ENCODE measurements at places on chromosomes 4 and X.

- no peak for DNase-seq
Observed at GRCh38 chr4:177569434-177569833, 127.2 kb upstream of the AGA start.

GRCh38 chr4:3201718-3202702 lies 46.9 kb upstream of the MSANTD1 start:
- no peak for DNase-seq

DNA sequence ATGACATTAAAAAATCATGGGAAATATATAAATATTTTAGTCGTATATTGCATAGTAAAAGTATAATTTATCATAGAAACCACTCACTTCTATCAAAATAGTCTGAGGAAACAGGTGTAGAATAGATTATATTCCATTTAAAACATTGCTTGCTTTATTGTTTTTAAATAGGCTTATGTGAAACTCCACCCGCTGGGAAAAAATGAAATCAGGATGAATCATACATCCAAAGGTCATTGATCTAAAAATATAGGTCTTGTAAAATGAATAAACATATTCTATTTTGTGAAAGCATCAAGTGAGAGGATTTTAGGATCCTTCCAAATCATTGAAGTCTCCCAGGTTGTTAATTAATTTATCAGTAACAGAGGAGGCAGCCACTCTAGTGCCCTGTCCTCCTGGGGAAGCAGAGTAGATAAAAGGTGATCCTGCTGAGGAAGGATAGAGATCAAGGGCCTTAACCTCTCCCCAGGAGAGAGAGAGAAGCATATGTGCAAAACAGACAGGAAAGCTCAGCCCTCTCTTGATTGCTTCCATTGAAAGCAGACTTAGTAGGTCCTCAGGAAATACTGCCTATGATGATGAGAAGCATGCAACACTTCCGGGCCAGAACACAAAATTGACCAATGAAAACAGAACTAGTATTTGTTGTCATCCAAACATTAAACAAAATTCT lies 96.8 kb upstream of the MAP9 start:
- no peak for DNase-seq

- no peak for DNase-seq
Observed at GRCh38 chrX:15947648-15948317, 93.2 kb upstream of the AP1S2 start.

DNA sequence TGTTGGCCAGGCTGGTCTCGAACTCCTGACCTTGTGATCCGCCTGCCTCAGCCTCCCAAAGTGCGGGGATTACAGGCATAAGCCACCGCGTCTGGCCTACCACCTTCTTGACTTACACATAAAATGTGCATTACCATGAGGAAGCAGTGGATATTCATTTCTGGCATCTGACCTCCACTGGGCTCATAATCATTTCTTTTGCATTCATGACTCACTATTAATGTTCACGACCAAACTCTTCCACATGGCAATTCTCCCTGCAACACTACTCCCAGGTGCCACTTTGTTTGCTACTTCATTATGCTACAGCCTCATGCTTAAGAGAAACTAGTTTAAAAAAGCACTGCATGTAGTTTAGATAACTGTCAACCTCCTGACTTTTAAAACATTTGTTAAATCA lies 22.7 kb downstream of the RASGEF1B start:
- no peak for DNase-seq

- no peak for DNase-seq
Observed at GRCh38 chr4:42641656-42642055, 15.2 kb downstream of the ATP8A1 start.

DNA sequence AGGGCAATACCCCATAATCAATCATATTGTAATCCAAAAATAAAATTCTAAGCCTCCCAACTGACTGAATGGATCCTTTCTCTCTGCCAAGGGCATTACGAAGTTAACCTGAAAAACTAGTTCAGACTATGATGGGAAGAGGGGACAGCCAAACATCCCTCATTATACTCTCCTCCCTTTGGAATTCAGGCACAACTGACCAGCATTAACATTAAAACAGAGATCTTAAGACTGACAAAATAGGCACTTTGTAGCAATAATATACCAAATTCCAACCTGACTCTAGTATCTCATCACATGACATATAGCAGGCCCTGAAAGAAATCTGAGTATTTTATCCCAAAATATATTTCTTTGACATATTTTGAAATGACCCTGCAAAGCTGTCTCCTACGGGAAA lies 55.0 kb upstream of the SPP1 start:
- DNase-seq = no peak

GRCh38 chr4:76078033-76078613 lies 3.6 kb downstream of the ART3 start:
- DNase-seq = no peak

- no peak for DNase-seq
Observed at GRCh38 chr4:147530723-147531122, 49.8 kb downstream of the EDNRA start.

- DNase-seq = no peak
Observed at GRCh38 chrX:110954428-110955100, 141.4 kb upstream of the PAK3 start.

GRCh38 chr4:78612398-78613178 lies 61.0 kb downstream of the ANXA3 start:
- no peak for DNase-seq

DNA sequence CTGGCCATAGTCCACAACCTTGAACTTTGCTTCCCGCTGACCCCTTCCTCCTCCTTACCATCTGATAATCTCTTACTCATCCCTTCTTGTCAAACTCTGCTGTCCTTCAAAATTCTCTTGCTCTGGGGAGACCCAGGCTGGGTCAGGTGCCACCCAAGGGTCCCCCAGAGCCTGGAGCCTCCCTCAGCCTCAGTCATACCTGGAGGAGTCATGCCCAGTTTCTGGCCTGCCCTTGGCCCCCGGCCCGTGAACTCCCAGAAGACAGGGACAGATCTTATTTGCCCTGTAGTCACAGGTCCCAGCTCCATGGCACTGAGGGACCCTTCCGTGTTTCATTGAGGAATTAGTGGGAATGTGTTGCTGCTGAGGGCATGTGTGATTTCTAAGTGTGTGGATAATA lies 4.7 kb upstream of the GPR78 start:
- peak; percentile 35 for DNase-seq

- DNase-seq = no peak
Observed at GRCh38 chrX:149223854-149224253, 281.3 kb downstream of the IDS start.

DNA sequence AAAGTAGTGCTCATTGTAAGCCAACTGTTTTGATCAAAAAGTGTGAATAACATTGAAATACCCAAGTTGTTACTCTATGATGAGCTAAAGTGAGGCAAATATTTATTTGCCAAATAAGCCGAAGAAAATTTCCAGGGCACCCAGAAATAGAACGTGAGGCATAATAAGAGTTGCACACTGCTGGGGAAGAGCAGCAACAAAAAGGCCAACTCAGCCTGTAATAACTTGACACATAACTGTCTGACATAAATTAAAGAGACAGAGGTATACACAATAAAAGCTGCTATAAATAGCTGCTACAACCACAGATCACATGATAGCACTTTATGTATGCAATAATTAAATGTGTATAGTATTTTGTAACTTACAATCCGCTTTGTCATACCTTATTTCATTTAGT lies 2.0 kb upstream of the ABCB7 start:
- DNase-seq = no peak

GRCh38 chr4:182806259-182807252 lies 110.6 kb downstream of the DCTD start:
- DNase-seq = peak; percentile 83

DNA sequence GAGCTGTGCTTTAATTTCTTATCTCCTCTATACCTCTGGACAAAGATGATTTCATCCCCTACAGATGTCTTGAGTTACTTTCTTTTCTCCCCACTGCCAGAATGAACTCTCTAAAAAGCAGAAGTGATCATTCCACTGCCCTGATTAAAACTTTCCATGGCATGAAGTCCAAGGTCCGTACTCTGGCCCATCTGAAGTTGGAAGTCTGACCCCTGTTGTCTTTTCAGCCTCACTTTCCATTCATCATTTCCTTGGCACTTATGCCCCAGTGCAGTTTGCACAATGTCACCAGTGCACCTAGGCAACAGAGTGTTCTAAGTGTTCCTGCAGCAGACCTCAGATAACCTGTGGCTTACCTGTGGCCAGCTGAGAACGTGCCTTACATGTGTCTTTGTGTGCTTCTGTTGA lies 242.4 kb downstream of the FRAS1 start:
- no peak for DNase-seq

DNA sequence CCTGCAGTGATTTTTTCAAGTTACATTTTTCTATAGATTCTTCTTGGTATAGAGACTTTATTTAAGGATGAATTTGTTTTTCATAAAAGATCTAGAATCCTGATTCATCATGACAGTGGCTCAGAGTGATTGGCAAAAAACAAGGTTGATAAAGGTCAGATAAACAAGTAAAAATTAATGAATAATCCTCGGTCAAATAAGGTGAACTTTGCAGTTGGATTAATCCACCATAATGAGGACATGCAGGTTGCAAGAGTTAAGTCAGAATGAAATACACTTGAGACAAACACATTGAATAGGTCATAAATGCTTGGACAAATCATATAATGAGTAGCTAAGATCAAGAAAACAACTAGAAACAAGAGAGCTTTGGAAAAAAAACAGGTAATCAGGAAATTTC lies 22.9 kb upstream of the UGT2B7 start:
- DNase-seq = no peak

DNA sequence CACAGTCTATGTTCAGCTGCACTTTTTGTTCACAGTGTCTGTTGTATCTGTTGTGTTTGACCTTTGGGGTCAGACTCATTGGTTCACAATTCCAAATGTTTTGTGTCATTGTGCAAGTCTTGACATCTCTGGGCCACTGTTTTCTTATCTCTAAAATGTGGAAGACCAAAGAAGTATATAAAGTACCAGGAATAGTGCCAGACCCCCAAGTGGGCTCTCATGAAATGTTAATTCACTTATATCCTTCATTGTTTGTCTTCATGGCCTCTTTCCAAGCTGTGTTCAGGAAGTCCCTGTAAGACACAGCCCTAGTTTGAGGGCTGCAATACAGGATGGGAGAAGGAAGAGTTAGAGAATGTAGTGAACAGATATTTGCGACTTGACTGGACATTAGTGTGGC lies 468.3 kb upstream of the BOD1L1 start:
- no peak for DNase-seq

- DNase-seq = no peak
Observed at GRCh38 chrX:2766906-2767305, 15.1 kb downstream of the XG start.

DNA sequence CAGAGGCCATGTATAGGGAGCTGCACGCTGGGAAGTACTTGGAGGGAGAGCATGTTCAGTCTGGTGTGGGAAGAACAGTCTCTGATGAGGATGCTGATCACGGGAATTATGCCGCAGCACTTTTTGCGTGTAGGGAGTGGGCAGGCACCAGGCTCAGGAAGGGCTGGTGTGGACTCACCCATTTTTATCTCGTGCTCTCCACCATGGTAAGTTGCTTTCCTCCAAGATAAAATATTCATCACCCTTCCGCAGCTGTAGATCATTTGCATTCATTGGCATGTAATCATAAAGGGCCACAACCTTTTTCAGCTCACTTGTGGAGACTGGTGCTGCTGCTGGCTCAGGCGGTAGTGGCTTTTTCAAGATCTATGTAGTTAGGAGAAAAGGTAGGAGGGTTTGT lies 11.8 kb upstream of the TIMM8A start:
- no peak for DNase-seq

GRCh38 chr4:55445921-55446577 lies 50.3 kb downstream of the TMEM165 start:
- no peak for DNase-seq

GRCh38 chr4:185554365-185555126 lies 19.2 kb upstream of the PDLIM3 start:
- DNase-seq = no peak

GRCh38 chr4:25913056-25913850 lies 767 bp upstream of the SMIM20 start:
- peak; percentile 76 for DNase-seq

- no peak for DNase-seq
Observed at GRCh38 chrX:124268099-124268498, 64.4 kb upstream of the TEX13D start.

- no peak for DNase-seq
Observed at GRCh38 chr4:103375278-103375677, 177.1 kb upstream of the CENPE start.

DNA sequence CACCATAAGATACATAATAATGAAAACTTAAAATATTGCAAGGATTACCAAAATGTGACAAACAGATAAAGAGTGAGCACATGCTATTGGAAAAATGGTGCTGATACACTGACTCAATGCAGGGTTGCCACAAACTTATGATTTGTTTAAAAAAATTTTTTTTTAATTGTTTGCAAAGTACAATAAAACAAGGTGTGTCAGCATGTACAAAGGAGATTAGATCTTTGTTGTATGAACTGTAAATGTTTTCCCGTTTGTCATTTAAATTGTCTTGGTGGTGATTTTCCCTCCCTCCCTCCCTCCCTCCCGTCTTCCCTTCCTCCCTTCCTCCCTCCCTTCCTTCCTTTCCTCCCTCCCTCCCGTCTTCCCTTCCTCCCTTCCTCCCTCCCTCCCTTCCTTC lies 31.4 kb downstream of the ANXA5 start:
- DNase-seq = no peak

- peak; percentile 72 for DNase-seq
Observed at GRCh38 chrX:17860811-17861488, at the start of gene RAI2. Gene RAI2 (minus strand): TSS chrX:17861298. CDS start chrX:17802010, 59,288 bp downstream.

DNA sequence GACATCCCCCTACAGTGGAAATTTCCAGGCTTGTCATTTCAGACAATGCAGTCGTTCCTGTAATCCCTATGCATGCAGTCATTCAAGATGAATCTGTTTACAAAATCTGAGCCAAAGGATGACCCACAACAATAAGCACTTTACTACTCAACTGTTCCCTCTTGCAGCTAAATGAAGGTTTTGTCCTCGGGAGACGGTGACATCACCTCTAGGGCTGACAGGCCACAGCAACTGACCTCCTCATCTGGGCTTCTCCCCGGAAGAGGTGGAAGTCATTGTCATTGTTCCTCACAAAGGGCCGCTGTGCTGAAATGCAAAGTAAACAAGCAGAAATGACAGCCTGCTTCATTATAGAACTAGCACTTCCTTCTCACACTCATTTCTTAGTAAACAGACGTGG lies 29.2 kb downstream of the CLRN2 start:
- DNase-seq = no peak

- DNase-seq = no peak
Observed at GRCh38 chr4:15917297-15917696, 21.2 kb downstream of the FGFBP1 start.

DNA sequence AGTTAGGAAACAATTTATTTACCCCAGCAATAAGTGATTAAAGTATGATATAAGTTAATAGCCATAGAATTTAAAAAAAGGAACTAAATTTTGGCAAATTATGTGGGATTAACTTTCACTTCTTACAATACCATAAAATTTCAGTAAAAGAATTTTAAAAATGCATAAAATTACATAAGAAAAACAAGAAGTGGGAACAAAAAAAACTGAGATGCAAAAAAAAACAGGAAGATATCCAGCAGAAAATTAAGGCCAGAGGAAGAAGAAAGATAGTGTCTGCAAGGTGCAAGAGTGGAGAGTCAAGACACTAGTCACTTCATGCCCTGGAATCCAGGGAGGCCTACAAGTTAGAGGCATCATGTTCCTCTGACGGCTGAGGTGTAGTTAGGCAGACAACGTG lies 184.2 kb downstream of the GASK1B start:
- no peak for DNase-seq
